ENCODE measurements at places on chromosomes 3 and 15. TPM values are rescaled to one million over a fixed set of nuclear protein-coding genes. Genes with fewer than 3 reads are reported as not detected.

Gene AGBL1
- under 0.01 TPM for total RNA-seq

Gene HTR3E
- total RNA-seq, result not detected

Gene NR2E3
- total RNA-seq, result not detected

Gene MAGI1
- 0.27 TPM for total RNA-seq

Gene LAMB2
- total RNA-seq, result 78.9 TPM

Gene NMNAT3
- 28.8 TPM for total RNA-seq

Gene LRRIQ4
- under 0.01 TPM for total RNA-seq

Gene ST3GAL6
- total RNA-seq, result 2.7 TPM

Gene SERINC4
- total RNA-seq, result under 0.01 TPM

Gene LARP6
- total RNA-seq, result 1.3 TPM

Gene GRK7
- total RNA-seq, result not detected

Gene IQCF5
- total RNA-seq, result 0.27 TPM

Data from hematopoietic multipotent progenitor cell (in vitro differentiated cells).